Activated CD8-positive, alpha-beta T cell treated with anti-CD3 and anti-CD28 coated beads, Interleukin-2, amount 10 ng/mL, durations not matched to agents 7 days and 5 days (primary cell): ENCODE measurements at places on chromosomes 7 and 10. TPM values are rescaled to one million over a fixed set of nuclear protein-coding genes. Genes with fewer than 3 reads are reported as not detected.

The LRRTM3 gene
- total RNA-seq: not detected

GRCh38 chr7:29359482-29360093 lies 165.0 kb downstream of the CHN2 start:
- no peaks in the 10 kb centered on the region for H3K36me3 ChIP-seq
- no peaks in the 10 kb centered on the region for H3K4me1 ChIP-seq
- no peak for DNase-seq
- no peak overlapping the region for H3K4me3 ChIP-seq
- H3K27ac ChIP-seq: no peak overlapping the region

GRCh38 chr7:88339195-88339922 lies 32.7 kb upstream of the STEAP4 start:
- peaks cover 3% of the 10 kb centered on the region for H3K27me3 ChIP-seq
- H3K4me3 ChIP-seq: no peak overlapping the region
- DNase-seq: no peak
- H3K27ac ChIP-seq: no peak overlapping the region

DNA sequence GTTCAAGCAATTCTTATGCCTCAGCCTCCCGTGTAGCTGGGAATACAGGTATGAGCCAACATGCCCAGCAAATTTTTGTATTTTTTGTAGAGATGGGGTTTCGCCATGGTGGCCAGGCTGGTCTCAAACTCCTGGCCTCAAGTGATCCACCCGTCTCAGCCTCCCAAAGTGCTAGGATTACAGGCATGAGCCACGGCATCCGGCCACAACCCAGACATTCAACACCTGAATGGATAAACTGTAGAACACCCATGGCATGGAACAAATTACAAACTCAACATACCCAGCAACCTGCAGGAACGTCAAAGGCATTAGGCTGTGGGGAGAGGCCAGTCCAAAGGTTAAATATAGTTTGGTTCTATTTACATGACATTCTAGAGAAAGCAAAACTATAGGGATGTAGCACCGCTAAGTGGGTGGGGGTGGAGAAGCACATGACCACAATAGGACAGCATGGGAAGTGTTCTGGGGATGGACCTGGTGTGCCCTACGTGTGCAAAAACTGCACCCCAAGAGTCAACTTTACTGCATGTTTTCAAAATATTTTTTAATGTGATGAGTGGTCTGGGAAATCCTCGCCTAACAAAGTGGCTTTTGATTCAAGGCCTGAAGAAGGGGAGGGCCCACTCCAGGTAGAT lies 6.5 kb upstream of the PGAM2 start:
- peaks cover 34% of the 10 kb centered on the region for H3K4me1 ChIP-seq
- no peaks in the 10 kb centered on the region for H3K27me3 ChIP-seq
- H3K4me3 ChIP-seq: no peak overlapping the region

The ACTL6B gene
- not detected for total RNA-seq

- no peak for DNase-seq
- no peaks in the 10 kb centered on the region for H3K4me1 ChIP-seq
- H3K36me3 ChIP-seq: no peaks in the 10 kb centered on the region
- H3K27ac ChIP-seq: no peak overlapping the region
Measured at GRCh38 chr7:151661587-151661986, 141.9 kb upstream of the RHEB start.

The CPN1 gene
- total RNA-seq: not detected

The OR2A42 gene
- not detected for total RNA-seq

- no peak overlapping the region for H3K4me3 ChIP-seq
- H3K27me3 ChIP-seq: peaks cover 11% of the 10 kb centered on the region
- peaks cover 4% of the 10 kb centered on the region for H3K4me1 ChIP-seq
- H3K36me3 ChIP-seq: peaks cover 7% of the 10 kb centered on the region
Measured at GRCh38 chr10:4234661-4235060, 449.7 kb upstream of the KLF6 start.

GRCh38 chr7:96786261-96786997 lies 76.8 kb upstream of the SEM1 start:
- H3K27ac ChIP-seq: no peak overlapping the region
- peaks cover 5% of the 10 kb centered on the region for H3K4me1 ChIP-seq
- no peak overlapping the region for H3K4me3 ChIP-seq

- H3K4me3 ChIP-seq: no peak overlapping the region
- peaks cover 17% of the 10 kb centered on the region for H3K4me1 ChIP-seq
Measured at GRCh38 chr10:132575320-132576201, 38.0 kb downstream of the INPP5A start.

GRCh38 chr7:49791088-49791741 lies 17.8 kb downstream of the VWC2 start:
- no peak overlapping the region for H3K27ac ChIP-seq
- no peak for DNase-seq
- no peaks in the 10 kb centered on the region for H3K36me3 ChIP-seq
- H3K4me1 ChIP-seq: no peaks in the 10 kb centered on the region
- H3K27me3 ChIP-seq: no peaks in the 10 kb centered on the region

The ATAD1 gene
- 42.5 TPM for total RNA-seq

GRCh38 chr7:151181011-151181431 lies 6.0 kb downstream of the ASB10 start:
- peaks cover 5% of the 10 kb centered on the region for H3K27me3 ChIP-seq
- no peak overlapping the region for H3K27ac ChIP-seq
- no peaks in the 10 kb centered on the region for H3K36me3 ChIP-seq
- no peaks in the 10 kb centered on the region for H3K4me1 ChIP-seq
- no peak for DNase-seq
- no peak overlapping the region for H3K4me3 ChIP-seq

The ATRNL1 gene
- not detected for total RNA-seq

DNA sequence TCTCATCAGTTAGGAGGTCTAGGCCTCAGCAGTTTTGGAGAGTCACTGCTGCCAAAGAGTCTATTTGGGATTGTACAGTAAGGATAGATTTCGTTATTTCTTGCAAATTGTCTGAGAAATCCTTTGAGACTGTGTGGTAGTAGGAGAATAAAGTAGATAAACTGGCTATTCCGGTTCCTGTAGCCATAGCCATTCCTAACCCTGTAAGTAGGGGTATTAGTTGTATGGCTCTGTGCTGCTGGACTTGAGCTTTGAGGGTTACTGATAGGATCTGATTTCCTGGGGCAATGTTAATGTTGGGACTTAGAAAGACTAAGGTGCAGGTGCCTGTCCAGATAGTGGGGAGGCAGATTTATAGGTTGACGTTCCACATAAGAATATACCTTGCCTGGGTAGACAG lies 36.1 kb upstream of the ZNF138 start:
- no peaks in the 10 kb centered on the region for H3K36me3 ChIP-seq
- H3K27ac ChIP-seq: no peak overlapping the region
- H3K4me3 ChIP-seq: no peak overlapping the region
- no peaks in the 10 kb centered on the region for H3K4me1 ChIP-seq
- H3K27me3 ChIP-seq: no peaks in the 10 kb centered on the region
- no peak for DNase-seq

- H3K4me1 ChIP-seq: no peaks in the 10 kb centered on the region
- H3K4me3 ChIP-seq: no peak overlapping the region
- H3K27me3 ChIP-seq: no peaks in the 10 kb centered on the region
- H3K27ac ChIP-seq: no peak overlapping the region
- H3K36me3 ChIP-seq: no peaks in the 10 kb centered on the region
Measured at GRCh38 chr10:126013489-126014281, 117.3 kb downstream of the FANK1 start.

DNA sequence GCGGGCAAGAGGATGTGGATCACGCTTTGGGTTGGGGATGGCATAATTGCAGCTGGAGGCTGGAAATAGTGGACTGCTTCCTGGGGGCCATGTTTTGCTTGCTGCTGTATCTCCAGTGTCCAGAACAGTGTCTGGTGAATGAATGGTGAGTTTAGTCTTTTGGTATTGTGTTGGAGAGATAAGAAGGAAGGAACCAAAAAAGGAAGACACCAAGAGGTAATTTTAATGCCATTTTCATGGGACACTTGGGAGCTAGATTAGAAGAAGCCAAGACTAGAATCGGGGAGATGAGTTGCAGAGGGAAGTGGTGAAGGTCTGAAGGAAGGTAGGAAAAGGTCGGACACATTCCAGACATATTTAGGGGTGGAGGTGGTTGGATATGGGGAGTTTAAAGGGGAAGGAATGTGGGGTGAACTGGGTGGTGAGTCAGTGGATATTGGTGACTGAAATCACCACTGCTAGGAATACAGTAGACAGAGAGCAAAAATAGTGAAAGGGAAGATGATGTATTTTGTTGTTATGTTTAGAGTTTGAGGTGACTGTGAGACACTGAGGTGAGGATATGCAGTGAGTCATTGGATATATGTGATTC lies 76.7 kb downstream of the CCNY start:
- no peak overlapping the region for H3K27ac ChIP-seq
- no peaks in the 10 kb centered on the region for H3K36me3 ChIP-seq
- no peak overlapping the region for H3K4me3 ChIP-seq
- H3K27me3 ChIP-seq: no peaks in the 10 kb centered on the region

The FXYD4 gene
- total RNA-seq: not detected

DNA sequence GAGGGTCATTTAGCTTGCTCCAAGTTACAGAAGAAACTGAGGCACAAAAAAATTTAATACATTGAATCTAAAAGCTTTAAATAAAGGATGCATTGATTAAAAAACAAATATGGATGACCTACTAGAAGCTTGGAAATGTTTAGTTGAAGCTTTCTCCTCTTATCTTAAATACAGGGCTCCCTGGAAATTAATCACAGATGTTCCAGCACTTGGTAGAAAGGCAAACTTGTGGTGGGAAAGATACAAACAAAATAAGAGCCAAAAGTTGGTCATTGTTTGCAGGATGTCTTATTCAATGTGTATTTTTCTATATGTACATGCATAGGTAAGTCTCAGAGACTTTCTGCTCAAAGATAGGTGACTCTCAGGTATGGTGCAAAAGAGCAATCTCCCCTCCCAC lies 40.7 kb upstream of the LYZL1 start:
- no peaks in the 10 kb centered on the region for H3K4me1 ChIP-seq
- H3K4me3 ChIP-seq: no peak overlapping the region
- H3K27me3 ChIP-seq: peaks cover 3% of the 10 kb centered on the region
- no peak overlapping the region for H3K27ac ChIP-seq
- H3K36me3 ChIP-seq: no peaks in the 10 kb centered on the region
- DNase-seq: no peak

DNA sequence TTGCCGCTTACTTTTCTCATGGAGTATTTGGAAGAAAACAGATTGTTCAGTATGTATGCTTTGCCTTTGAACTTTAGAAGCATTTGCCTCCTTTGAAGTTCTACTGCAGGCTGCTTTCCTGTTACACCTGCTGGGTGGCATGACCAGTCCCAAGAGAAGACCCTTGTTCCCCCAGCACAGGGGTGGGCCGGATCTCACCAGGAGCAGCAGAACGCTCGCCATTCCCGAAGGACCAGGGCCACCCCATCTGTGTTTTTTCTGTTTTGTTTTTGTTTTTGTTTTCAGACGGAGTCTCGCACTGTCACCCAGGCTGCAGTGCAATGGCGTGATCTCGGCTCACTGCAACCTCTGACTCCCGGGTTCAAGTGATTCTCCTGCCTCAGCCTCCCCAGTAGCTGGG lies 493.6 kb downstream of the PTPRN2 start:
- DNase-seq: no peak
- no peaks in the 10 kb centered on the region for H3K36me3 ChIP-seq
- no peak overlapping the region for H3K27ac ChIP-seq

GRCh38 chr10:78628976-78629375 lies 439.8 kb upstream of the ZMIZ1 start:
- no peaks in the 10 kb centered on the region for H3K27me3 ChIP-seq
- H3K27ac ChIP-seq: no peak overlapping the region
- H3K4me3 ChIP-seq: no peak overlapping the region
- H3K36me3 ChIP-seq: no peaks in the 10 kb centered on the region
- no peak for DNase-seq
- no peaks in the 10 kb centered on the region for H3K4me1 ChIP-seq

GRCh38 chr10:90857635-90858460 lies at the start of gene HTR7:
Gene HTR7, minus strand, starts transcription at chr10:90858039. Its CDS starts 368 bp downstream, at chr10:90857671.
- peak within 1 kb of the TSS; percentile 75 for H3K4me3 ChIP-seq
- no peak within 1 kb of the TSS for H3K27ac ChIP-seq
- no peaks in the 10 kb centered on the region for H3K36me3 ChIP-seq
- H3K27me3 ChIP-seq: peaks cover 70% of the 10 kb centered on the region
- DNase-seq: peak; percentile 55

GRCh38 chr10:88968391-88968790 lies 15.8 kb upstream of the ACTA2 start:
- H3K27me3 ChIP-seq: no peaks in the 10 kb centered on the region
- no peak overlapping the region for H3K27ac ChIP-seq

The SSBP1 gene
- 140 TPM for total RNA-seq

The TMEM184A gene
- total RNA-seq: not detected

DNA sequence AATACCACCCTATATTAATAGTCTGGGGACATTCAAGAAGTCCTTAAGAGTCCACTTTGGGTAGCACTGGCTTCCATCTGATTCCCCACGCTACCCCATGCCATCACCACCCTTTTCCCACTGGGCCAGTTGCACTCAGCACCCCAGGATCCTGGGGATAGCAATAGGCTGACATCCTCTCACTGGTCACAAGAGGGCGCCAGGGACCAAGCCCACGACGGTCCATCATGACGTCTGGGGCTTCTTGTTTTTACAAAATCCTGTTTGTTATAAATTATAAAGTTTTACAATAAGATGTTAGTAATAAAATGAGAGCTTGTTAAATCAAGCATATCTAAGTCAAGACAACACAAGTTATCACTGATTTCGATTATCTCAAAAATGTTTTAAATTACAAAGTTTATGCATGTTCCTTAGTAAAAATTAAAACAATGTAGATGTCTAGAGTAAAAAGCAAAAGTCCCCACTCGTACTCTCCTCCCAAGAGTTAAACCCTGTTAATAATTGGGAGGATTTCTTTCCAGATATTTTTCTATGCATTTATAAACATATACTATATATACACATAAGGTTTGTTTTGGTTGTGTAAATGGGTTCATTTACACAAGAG lies 15.4 kb downstream of the GPNMB start:
- H3K27me3 ChIP-seq: peaks cover 7% of the 10 kb centered on the region
- no peaks in the 10 kb centered on the region for H3K4me1 ChIP-seq
- peak; percentile 73 for DNase-seq
- H3K36me3 ChIP-seq: no peaks in the 10 kb centered on the region

The PIP gene
- not detected for total RNA-seq

- peaks cover 3% of the 10 kb centered on the region for H3K27me3 ChIP-seq
- no peaks in the 10 kb centered on the region for H3K4me1 ChIP-seq
- no peak overlapping the region for H3K4me3 ChIP-seq
- no peak overlapping the region for H3K27ac ChIP-seq
- DNase-seq: no peak
Measured at GRCh38 chr7:28647076-28647421, 234.7 kb downstream of the CREB5 start.

The CYP3A7 gene
- not detected for total RNA-seq
